Kidney (tissue), 22 donors: ENCODE measurements at places on chromosomes 11 and 22. TPM values are rescaled to one million over a fixed set of nuclear protein-coding genes. Genes with fewer than 3 reads are reported as not detected.

DNA sequence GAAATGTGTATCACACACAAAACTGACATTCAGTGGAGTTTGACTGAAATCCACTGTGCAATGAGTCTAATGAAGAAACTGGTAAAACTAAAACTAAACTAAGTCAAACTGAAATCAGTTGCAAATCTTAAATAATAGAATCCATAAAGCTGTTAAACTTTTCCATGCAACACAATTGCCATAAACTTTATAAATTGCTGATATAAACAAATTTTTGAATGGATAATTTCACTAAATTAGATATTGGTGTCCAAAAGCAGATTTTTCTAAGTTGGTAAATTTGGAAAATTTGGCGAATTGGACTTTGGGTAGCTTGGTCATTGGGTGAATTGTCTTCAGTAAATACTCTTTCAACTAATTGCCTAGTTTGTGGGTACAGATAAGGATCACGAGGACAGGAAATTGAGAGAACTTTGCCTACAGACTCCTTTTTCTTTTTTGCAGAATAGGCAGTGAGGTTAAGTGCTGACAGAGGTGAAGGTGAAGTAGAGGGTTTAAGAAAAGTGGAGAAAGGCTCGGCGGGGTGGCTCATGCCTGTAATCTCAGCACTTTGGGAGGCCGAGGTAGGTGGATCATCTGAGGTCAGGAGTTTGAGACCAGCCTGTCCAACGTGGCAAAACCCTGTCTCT, 12.8 kb downstream of the MRPL17 start:
- no peaks in the 10 kb centered on the region for H3K4me1 ChIP-seq
- H3K4me3 ChIP-seq, result no peak overlapping the region
- H3K27me3 ChIP-seq, result no peaks in the 10 kb centered on the region
- H3K36me3 ChIP-seq, result no peaks in the 10 kb centered on the region
- no peak overlapping the region for H3K27ac ChIP-seq
- DNase-seq, result no peak

GRCh38 chr11:42200311-42200710, 740.9 kb upstream of the LRRC4C start:
- no peak overlapping the region for H3K4me3 ChIP-seq
- H3K27ac ChIP-seq, result no peak overlapping the region
- no peak for DNase-seq
- H3K27me3 ChIP-seq, result no peaks in the 10 kb centered on the region
- no peaks in the 10 kb centered on the region for H3K36me3 ChIP-seq
- no peaks in the 10 kb centered on the region for H3K4me1 ChIP-seq

Gene SYT8
- 1.7 TPM for total RNA-seq

- no peak overlapping the region for H3K4me3 ChIP-seq
- DNase-seq, result no peak
- no peaks in the 10 kb centered on the region for H3K27me3 ChIP-seq
- H3K36me3 ChIP-seq, result no peaks in the 10 kb centered on the region
- no peak overlapping the region for H3K27ac ChIP-seq
Measured at GRCh38 chr22:36998620-36999351, 20.5 kb downstream of the TST start.

Gene OR52E8
- total RNA-seq, result 0.25 TPM

GRCh38 chr11:11981840-11982239, 26.6 kb downstream of the DKK3 start:
- no peak overlapping the region for H3K4me3 ChIP-seq
- no peaks in the 10 kb centered on the region for H3K27me3 ChIP-seq
- no peaks in the 10 kb centered on the region for H3K4me1 ChIP-seq

DNA sequence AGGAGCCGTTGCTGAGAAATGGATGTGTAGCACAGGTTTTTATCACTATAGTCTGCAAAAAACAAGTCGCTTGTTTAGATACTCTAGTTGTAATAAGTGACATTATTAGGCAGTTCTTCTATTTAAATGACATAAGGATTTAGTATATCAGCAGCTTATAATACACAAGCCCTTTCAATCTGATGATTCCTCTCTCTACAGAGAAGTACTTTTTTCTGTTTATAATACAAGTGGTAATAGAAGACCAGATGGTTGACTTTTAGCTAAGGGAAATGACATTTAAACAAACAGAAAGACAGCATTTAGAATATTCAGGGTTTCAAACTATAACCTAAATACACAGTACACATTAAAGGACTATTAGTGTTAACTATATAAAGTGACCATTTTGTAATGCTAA, 60.4 kb downstream of the IMMP1L start:
- no peak overlapping the region for H3K4me3 ChIP-seq
- H3K27me3 ChIP-seq, result no peaks in the 10 kb centered on the region
- no peaks in the 10 kb centered on the region for H3K36me3 ChIP-seq
- H3K27ac ChIP-seq, result no peak overlapping the region
- DNase-seq, result no peak

Gene PGA5
- total RNA-seq, result 0.35 TPM

GRCh38 chr22:39946503-39947219, 13.5 kb upstream of the TMA7B start:
- no peak overlapping the region for H3K4me3 ChIP-seq
- H3K27ac ChIP-seq, result no peak overlapping the region

DNA sequence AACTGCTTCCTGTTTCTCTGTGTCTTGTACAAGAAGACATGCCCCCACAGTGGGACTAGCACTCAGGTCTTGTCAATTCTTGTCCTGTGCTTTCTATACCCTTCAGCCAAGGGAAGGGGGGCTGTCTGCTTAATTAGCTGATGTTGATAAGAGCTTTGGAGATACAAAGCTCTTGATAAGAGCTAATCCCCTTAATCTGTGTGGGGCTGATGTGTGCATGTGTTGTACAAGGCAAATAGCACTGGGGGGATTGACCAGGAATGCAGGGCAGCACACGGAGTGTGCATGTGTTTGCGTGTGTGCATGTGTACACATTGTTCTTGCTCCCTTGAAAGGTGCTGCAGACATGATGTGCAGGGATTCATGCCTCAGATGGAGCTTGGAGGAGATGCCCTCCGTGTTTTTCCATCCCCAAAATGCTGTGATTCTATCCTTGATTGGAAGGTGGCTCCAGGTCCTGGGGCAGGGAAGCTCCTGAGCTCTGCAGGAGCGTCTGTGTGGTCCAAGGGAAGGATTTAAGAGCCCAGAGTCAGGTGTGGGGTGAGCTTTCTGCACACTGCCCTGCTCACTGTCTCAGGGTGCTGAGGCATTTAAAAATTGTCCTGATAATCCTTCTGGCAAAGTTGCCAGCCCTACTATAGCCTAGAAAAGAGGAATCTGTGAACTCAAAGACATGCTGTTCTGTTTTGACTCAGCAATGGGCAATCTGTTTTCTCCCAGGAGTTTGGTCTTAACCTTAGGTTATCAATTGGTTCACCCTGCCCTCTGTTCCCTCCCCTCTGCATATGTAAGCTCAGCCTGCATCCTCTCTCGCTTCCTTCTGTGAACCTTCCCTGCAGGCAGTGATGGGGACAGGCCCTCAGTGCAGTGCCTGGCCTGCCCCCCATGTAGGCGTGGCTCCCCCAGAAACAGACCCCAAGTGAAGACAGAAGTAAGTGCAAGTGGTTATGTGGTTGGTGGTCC, 102.0 kb downstream of the GRIK4 start:
- no peak overlapping the region for H3K27ac ChIP-seq
- H3K4me3 ChIP-seq, result no peak overlapping the region
- H3K27me3 ChIP-seq, result peaks cover 3% of the 10 kb centered on the region
- no peak for DNase-seq
- H3K36me3 ChIP-seq, result no peaks in the 10 kb centered on the region
- H3K4me1 ChIP-seq, result peaks cover 3% of the 10 kb centered on the region
